Central memory CD8-positive, alpha-beta T cell (primary cell): ENCODE measurements at places on chromosomes 5 and 9.

DNA sequence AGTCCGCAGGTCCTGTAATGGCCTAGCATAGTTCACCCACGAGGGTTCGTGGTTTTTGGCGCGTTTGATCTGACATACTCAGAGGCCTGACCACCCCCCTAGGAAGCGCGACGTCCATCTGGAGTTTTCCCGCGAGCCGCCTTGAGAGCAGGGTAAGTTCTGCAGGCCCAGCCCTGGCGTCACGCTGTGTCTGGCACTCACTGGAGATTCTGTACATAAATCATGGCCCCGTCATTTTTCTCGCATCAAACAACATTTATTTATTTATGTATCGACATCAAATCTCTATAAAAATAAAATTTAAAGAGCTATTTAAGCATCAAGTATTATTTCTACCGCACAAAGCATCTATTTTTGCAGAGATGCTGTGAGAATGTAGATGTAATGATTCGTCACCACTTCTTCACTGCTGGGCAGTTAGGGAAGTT is 437 bp upstream of the TRIM41 start:
- DNase-seq = no peak

DNA sequence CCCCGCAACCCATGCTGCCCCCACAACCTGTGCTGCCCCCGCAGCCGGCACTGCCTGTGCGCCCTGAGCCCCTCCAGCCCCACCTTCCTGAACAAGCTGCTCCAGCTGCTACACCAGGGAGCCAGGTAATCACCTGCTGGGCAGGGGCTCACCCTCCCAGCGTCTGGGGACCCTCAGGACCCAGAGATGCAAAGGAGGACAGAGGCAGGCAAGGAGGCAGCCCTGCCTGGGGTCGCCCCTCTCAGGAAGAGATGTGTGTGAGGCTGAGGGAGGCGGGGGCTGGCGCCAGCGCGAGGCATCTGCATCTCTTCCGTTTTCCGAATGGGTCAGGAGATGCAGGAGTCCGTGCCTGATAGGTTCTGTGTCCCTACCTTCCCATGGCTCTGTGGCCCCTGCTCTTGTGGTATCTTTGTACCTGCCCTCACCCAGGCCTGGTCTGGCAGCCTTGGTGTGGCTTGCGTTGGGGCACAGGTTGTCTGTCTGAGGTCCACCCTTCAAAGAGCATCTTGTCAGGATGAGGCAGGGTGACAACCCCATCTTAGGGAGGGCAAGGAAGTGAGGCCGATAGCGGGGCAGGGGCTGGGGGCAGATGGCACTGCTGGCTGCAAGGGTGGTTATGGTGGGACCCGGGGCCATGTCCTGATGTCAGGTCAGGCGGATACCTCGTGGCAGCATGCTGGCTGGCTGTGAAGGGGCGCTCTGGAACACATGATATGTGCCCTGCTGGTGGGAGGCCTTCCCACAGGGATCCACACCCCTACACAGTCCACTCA is 75.7 kb downstream of the WNK2 start:
- no peak for DNase-seq

DNA sequence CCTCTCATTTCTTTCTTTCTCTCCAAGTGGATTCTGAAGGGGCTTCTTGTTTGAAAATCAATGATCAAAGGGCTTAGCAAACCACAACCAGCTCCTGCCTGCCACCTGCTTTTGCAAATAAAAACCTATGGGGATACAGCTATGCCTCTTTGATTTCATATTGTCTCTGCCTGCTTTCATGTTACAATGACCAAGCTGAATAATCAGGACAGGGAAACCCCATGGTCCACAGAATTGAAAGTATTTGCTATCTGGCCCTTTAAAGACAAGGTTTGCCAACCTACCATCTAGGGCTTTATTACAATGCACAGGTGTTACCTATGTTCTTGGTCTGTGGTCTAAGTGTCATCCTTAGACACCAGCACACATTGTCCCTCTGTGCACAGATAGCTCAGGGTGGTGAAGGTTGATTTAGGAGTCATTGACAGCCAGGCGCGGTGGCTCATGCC is 28.8 kb upstream of the PLIN2 start:
- DNase-seq = no peak

- no peak for DNase-seq
These were observed 402.9 kb downstream of the MLLT3 start for GRCh38 chr9:20219437-20219836.
